ENCODE measurements at places on chromosomes 1 and 21.
A peak's percentile ranks its signal among the peaks of the same experiment; 100 is the strongest.

DNA sequence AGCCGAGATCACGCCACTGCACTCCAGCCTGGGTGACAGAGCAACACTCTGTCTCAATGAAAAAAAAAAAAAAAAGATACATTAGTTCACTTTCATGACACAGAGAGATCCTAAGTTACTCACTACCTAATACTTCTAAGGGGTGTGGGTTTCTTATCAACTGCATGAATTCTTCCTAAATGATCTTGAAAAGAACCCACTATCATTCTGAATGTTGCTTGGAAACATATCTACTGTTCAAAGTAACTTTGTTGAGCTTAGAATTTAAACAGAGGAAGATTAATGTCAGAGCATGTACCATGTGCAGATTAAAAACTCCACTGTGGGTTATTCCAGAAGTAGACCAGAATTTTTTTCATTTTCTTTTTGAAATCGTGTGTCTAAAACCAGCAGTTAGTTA is 241.5 kb downstream of the LTN1 start:
- H3K36me3 ChIP-seq = no peaks in the 10 kb centered on the region
- H3K4me3 ChIP-seq = no peak overlapping the region
- no peak overlapping the region for H3K27ac ChIP-seq
- H3K4me1 ChIP-seq = peaks cover 17% of the 10 kb centered on the region

DNA sequence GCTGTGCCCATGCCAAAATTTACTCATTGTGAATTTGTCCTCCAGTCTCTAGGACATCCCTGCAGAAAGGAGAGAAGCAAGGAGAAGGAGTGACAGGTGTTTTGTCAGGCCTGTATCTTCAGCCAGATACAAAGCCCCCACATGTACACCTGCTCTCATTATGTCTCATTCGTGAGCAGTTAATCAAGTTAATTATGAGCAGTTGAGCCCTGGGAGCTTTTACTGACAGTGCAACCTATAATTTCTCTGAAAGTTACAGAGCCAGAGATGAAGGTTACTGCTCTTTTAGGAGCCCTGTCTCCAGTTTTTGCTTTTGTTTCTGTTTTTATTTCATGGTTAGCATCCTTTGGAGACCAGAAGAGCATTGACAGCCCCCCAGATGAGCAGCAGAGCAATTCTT is 5.0 kb upstream of the ILDR2 start:
- DNase-seq = no peak
- H3K27me3 ChIP-seq = peaks cover 46% of the 10 kb centered on the region
- no peak overlapping the region for H3K27ac ChIP-seq
- H3K4me1 ChIP-seq = peaks cover 3% of the 10 kb centered on the region
- no peaks in the 10 kb centered on the region for H3K36me3 ChIP-seq

DNA sequence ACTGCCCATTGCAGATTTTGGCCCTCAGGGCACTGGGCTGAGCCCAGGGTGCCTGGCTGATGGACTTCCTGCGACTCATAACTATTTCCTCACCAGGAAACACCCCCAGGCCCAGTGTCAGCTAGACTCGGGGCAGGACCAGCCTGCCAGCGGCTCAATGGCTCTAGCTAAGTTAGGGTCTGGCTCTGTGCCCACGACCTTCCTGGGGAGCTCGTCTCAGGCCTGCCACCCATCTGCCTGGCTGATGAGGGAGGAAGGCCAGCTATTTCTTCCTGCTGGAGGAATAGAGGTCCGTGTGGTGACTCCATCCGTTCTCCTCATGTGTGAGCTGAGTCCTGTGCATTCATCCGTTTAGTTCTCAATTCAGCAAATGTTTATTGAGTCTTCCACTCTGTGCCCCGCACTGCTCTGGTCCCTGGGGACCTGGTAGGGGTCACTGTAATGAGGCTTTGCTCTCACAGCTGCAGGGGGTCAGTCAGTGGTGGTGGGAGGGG is 44.5 kb downstream of the KIRREL1 start:
- peaks cover 48% of the 10 kb centered on the region for H3K4me1 ChIP-seq
- DNase-seq = no peak
- peak overlapping the region; percentile 87 for H3K27ac ChIP-seq
- H3K27me3 ChIP-seq = no peaks in the 10 kb centered on the region

DNA sequence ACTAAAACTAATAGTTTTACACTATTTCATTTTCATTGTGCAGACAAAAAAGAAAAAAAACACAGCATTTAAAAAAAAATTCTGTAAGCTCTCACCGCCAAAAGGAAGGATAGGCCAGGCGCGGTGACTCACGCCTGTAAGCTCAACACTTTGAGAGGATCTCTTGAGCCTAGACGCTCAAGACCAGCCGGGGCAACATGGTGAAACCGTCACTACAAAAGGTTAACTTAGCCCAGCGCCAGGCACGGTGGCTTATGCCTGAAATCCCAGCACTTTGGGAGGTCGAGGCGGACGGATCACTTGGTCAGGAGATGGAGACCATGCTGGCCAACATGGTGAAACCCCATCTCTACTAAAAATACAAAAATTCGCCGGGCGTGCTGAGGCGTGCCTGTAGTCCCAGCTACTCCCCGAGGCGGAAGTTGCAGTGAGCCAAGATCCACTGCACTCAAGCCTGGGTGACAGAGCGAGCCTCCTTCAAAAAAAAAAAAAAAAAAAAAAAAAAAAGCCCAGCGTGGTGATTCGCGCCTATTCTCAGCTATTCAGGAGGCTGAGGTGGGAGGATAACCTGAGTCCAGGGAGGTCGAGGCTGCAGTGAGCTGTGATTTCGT is 14.3 kb upstream of the SPEN start:
- no peaks in the 10 kb centered on the region for H3K27me3 ChIP-seq
- no peak for DNase-seq
- peak overlapping the region; percentile 89 for H3K4me3 ChIP-seq
- peak overlapping the region; percentile 100 for H3K27ac ChIP-seq
- peaks cover 46% of the 10 kb centered on the region for H3K4me1 ChIP-seq
